GM20000 (cell line): ENCODE measurements at places on chromosomes 3 and 15.

DNA sequence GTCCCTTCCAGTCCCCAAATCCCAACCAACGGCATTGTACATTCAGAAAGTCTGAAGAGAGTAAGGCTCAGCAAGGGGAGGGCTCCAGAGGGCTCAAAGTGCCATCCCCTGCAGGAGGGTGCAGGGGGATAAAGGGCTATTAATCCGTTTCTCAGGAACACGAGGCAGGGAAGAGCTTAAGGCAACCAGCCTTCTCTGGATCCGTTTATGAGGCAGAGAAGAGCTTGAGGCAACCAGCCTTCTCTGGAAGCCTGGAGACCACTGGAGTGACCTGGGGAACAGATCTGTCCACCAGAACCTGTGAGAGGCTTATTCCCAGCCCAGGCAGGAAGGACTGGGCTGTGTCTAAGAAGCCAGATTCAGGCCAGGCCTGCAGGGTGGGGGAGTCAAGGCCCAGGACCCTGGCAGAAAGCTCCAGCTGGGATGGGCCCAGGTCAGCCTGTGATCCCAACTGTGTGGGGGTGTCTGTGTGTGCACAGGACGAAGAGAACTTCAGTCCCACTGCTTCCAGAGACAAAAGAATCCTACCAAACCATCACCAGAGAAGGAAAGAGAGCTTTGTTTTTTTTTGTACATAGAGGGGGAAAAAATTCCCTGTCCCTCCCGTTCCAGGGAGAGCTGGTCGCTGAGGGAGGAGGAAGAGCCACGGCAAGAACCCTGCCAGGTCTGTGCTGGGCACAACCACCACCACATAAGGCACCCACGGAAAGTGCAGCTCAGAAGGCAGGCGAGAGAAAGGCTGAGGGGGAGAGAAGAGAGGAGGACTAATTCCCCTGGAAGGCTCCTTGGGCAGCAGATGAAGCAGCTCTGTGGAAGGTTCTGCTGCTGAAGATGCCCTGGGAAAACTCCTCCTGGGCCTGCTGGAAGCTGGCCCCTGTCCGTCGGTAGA is 1.6 kb upstream of the ULK3 start:
- DNase-seq, result peak; percentile 12

DNA sequence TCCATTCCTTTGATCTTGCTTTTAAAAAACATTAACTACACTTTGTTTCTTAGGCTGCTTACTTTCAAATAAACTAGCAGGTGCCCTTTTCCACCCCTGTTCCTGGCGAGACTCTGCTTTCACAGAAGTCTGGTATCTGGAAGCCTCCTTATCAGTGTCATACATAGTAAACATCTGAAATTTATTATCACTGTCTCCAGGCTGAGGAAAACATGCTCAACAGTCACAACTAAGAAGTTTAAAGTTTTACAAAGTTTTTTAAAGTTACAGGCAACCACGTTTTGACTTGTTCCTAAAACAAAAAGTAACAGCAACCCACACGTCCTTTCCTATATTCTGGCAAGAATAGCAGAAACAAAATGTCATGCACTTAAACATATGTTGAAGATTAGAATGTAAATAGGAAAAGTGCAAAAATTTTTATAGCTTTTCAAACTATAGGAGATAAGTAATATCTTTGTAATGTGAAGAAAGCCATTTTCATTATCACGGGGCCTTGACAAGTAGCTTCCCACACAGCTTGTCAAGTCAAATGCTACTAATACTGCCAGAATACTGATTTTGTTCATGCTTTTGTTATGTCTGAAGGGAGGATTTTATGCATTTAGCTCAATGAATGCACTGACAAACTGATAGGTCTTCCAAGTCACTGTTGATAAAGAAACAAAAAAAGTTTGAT is 275.2 kb upstream of the KCNMB2 start:
- DNase-seq, result no peak

- DNase-seq, result peak; percentile 69
These were observed 258.9 kb downstream of the UACA start for GRCh38 chr15:70504299-70504951.

- no peak for DNase-seq
These were observed 188.9 kb upstream of the SYNPR start for GRCh38 chr3:63089007-63089750.

DNA sequence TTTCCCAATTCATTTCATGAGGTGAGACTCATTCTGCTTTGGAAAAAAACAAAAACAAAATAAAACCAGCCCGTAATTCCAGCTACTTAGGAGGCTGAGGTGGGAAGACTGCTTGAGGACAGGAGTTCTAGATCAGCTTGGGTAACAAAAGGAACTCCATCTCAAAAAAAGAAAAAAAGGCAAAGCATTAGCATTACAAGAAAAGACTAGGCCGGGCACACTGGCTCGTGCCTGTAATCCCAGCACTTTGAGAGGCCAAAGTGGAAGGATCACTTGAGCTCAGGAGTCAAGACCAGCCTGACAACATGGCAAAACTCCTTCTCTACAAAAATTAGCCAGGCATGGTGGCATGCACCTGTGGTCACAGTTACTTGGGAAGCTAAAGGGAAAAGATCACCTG is 33.9 kb downstream of the TRPM7 start:
- no peak for DNase-seq

DNA sequence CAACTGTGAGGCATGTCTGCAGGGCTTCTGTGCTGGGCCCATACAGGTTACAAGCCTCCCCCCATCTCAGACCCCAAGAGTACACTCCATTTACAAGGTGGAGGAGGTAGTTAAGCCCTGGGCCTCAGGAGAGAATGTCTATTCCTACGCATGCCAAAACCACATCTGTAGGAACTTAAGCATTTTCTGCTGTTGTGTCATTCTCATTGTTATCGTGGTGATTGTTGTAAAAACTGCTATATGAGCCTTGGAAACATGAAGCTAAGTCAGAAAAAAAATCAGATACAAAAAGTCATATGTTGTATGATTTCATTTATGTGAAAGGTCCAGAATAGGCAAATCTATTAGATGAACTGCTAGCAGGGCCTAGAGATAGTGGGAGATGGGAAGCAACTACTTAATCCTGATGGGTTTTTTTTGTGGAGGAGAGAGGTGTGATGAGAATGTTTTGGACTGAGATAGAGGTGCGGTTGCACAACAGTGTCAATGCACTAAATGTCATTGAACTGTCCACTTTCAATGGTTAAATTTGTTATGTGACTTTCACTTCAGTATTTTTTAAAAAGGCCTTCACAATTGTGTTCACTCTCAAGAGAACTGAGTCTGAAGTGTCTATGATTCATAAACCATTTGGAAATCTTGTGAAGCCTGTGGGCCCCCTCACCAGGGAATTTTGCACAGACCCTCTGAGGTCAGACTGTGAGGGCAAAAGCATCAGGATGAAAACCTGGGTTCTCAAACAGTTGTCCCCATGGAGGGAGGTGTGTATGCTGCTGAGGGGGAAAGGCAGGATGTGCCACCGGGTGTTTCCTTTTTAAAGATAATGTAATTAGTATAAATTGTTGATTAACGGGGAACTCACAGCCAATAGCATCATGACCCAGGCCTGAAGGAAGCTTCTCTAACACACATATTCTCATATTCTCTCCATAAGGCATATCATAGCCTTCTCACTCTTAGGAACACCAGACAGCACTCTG is 3.2 kb downstream of the RTP3 start:
- peak; percentile 57 for DNase-seq

DNA sequence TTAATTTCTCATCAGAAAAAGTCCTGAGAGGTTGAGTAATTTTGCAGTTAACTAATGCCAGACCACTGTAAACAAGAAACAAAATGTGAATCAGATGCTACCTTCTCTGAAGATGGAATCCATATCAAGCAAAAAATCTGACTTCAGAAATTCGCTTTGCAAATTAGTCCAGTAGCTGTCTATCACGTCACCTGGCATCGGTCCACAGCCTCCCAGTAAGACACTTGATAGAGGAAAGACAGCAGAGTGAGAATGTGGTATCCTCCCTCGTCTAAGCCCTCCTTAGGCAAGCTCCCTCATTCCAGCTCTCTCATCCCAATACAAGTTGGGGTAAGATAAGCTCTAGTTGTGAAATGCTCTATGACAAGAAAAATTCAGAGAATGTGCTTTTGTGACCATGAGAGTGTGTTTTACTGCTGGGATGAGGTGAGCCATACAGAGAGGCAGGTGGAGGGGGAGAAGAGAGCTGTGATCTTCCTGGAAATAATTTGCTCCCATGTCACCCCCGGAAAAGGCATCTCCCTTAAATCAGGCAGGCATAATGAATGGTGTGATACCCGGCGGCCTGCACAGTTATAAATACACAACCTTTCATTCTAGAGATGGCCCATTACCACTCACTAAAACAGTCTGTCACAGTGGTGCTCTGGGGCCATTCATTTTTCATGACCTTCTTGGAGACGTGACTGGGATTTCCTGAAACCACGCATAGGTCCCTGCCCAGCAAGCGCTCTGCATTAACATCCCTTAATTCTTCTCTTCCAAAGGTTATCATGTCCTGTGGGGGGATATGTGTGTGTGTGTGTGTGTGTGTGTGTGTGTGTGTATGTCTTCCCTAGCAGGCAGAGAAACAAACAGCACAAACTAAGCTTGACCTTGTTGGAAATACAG is 602.0 kb upstream of the KCNMB2 start:
- no peak for DNase-seq
